ENCODE measurements at places on chromosomes 11 and 22. TPM values are rescaled to one million over a fixed set of nuclear protein-coding genes. Genes with fewer than 3 reads are reported as not detected.

TRIM6 gene
- 0.28 TPM for total RNA-seq

CSNK2A3 gene
- total RNA-seq, result 1.8 TPM

SH3BP1 gene
- 146 TPM for total RNA-seq

CCDC116 gene
- 0.26 TPM for total RNA-seq

APOL5 gene
- not detected for total RNA-seq
